ENCODE measurements at places on chromosomes 13 and 19.

DNA sequence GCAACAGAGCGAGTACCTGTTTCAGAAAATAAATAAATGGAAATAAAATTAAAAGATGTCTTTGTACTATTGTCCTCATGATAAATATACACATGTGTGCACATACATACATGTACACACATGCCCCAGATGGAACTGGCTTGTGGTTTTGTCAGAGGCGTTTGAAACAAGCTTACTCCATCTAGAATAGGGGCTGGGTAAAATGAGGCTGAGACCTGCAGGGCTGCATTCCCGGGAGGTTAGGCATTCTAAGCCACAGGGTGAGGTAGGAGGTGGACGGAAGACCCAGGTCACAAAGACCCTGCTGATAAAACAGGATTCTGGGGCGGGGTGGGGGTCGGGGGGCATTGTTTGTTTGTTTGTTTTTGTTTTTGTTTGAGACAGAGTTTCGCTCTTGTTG is 8.1 kb upstream of the SIN3B start:
- DNase-seq, result no peak

- DNase-seq, result no peak
These were observed 885 bp downstream of the DDX49 start for GRCh38 chr19:18920400-18920799.

DNA sequence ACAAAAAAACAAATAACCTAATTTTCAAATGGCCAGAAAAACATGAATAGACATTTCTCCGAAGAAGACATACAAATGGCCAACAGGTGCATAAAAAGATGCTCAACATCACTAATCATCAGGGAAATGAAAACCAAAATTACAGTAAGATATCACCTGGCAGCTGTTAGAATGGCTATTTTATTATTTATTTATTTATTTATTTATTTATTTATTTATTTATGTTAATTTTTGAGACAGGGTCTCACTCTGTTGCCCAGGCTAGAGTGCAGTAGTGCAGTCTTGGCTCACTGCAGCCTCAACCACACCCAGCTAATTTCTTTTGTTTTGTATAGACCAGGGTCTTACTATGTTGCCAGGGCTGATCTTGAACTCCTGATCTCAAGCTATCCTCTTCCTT is 27.1 kb upstream of the LATS2 start:
- no peak for DNase-seq

DNA sequence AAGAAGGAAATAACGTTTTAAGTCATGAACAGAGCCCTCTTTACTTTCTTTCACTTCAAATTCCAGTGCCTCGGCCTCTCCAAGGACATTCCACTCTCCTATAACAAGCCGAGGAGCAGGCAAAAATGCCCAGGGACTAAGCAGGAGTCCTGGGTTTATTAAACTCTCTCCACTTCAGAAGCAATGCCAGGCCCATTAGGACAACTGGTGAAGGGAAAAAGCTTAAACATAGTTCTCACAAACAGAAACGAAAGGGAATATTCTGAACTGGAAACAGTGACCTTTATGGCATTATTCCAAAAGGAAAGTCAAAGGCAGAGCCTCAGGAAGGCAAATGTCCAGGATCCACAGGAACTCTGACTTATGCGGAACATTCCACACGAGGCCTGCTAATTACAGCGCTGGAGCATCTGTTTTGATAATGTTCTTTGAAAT is 30.9 kb upstream of the MED4 start:
- DNase-seq, result no peak

DNA sequence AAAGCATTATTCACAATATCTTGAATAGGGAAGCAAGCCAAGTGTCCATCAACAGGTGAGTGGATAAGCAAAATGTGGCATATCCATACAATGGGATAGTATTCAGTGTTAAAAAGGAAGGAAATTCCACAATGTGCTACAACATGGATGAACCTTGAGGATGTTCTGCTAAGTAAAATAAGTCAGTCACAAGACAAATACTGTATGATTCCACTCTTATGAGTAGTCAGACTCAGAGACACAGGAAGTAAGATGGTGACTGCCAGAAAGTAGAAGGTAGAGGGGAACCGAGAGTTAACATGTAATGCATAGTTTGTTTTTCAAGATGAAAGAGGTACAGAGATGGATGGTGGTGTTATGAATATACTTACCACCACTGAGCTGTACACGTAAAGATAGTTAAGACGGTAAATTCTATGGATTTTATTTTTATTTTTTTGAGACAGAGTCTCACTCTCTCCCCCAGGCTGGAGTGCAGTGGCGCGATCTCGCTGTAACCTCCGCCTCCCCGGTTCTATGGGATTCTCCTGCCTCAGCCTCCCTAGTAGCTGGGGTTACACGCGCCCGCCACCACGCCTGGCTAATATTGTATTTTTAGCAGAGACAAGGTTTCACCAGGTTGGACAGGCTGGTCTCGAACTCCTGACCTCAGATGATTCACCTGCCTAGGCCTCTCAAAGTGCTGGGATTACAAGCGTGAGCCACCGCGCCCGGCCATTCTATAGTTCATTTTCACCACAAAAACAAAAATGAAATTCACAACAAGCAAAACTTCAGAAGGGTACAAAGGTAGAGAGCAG is 1.0 kb upstream of the CHAMP1 start:
- DNase-seq, result no peak

DNA sequence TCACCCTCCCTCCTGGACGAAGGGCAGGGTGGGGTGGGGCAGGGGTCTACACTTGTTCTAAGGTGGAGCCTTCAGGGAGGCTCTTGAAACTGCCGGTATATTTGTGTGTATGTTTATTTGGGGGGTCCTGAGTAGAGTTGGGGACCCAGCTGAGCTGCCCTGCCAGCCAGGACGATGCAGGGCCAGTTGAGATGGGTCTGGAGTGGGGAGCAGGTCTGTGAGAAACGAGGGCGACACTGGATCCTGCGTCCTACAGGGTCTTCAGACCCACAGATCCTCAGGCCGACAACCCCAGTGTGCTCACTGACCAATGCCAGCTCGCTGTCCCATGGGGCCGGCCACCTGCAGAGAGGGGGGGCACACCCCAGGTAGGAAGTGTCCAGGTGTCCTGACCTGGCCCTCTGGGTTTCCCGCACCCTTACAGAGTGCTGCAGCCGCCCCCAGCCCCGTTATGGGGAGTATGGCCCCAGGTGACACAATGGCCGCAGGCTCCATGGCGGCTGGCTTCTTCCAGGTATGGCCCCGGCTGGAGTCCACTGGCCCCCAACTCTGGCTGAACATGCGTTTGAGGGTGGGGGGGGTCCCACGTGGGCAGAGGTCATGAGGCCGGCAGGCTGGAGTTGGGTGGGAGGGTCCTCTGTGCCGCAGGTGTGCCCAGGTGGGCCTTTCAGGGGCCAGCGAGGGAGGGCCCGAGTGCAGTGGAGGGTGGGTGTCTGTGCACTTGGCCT is 7.4 kb downstream of the ISYNA1 start:
- no peak for DNase-seq

- DNase-seq, result no peak
These were observed 470.8 kb downstream of the PCDH20 start for GRCh38 chr13:60944863-60945262.

DNA sequence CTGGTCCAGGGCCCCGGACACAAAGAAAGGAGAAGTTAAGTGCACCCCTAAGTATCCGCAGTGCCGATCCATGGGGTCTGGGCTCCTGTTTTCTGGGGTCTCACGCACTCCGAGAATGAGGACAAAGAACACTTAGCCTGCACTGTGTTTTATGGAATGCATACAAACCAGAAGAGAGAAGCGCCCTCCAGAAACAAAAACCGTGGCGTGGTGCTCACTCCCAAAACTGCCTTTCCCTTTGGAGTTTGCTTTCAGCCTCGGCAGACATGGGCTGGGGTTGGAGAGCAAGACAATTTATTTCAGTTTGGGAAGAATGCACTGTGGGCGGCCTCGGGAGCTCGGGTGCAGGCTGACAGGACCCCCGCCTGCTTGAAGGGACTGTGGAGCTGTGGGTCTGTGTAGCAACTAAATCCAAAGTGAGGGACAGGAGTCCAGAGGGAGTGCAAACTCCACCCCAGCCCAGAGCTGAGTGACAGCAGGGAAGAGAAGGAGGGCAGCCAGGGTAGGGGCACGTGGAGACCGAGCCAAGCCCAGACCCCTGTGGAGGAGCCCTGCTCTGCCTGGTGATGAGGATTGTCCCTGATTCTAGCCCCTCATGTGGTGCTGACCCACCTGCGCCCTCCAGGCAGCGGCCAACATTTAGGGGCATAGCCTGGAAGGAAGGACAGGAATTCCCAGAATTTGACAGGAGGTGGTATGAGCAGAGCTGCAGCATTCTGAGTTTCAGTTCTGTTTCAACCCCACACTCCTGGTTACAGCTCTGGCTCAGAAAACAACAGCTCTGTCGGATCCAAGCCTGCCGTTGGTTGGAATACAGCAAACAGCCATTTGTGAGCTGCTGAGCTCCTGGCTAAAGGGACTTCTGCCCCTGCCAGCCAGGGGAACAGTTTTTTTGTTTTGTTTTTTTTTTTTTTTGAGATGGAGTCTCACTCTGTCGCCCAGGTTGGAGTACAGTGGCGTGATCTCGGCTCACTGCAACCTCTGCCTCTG is 37.8 kb upstream of the POP4 start:
- no peak for DNase-seq

Data from GOT3 (cell line).